Activated naive CD8-positive, alpha-beta T cell treated with anti-CD3 and anti-CD28 coated beads, Interleukin-2, amount 50 U/mL, for 16 hours (primary cell): ENCODE measurements at places on chromosomes 12 and 14.

DNA sequence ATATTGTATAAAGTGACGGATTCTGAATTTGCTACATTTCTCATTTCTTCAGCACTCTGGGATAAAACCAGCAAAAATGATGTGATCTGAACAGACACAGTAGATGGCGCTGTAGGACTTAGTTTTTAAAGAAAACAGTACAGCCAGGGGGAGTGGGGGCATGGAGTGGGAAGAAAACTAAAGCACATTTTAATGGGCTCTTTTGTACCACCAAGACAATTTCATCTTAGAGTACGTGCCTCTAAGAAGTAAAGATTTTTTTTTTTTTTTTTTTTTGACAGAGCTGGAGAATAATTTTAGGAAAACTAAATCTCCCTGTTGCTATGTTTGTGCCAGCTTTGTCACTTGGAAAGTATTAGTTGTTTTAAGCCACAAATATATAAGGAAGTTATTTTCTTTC is 124.4 kb downstream of the RAD51B start:
- peak; percentile 21 for DNase-seq

DNA sequence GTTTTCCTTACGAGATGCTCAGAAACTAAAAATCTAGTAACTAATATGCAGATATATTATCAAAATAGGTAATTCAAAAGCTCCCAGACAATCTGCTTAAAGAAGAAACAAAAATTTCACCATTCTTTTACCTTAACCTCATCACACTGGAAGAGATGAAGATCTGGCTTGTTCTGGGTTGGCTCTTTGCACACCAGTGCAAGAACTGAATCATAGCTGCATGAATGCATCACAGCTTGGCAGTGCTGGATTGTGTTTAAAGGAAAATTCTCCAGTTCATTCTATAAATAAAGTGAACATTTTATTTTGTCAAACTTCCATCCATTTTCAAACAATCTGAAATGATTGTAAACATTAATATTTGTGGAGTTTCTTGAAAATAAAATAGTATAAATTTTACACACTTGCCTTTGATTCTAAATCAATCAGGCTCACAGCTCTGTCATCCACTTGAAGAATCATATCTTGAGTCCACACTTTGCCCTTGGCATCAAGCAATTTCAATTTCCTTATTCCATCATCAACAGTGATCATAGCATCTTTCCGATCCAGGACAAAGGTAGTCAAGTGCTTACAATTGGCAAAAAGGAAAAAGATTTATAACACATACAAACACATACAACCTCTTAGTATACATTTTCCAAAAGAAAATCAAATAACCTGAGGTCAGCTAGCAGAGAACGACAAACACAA is 119.8 kb downstream of the EPS8 start:
- DNase-seq: no peak

- DNase-seq: no peak
Observed at GRCh38 chr12:42385326-42385841, 59.4 kb downstream of the PPHLN1 start.

- no peak for DNase-seq
Observed at GRCh38 chr12:38886931-38887330, 18.5 kb downstream of the CPNE8 start.

DNA sequence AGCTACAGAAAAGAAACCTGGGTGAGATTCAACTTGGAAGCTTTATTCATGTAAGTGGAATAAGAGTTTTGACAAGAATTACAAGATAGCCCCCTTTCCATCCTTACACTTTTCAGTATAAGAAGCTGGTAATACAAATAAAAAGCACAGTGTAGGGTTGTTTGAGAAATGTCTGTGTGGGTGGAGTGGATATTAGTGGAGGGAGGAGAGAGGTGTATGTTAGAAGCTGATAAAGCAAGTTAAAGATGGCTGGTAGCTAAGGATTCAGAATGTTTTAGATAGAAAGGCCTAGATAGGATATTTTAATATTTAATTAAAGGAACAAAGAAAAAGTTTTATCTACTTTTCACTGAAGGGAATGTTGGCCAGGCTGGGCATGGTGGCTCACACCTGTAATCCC is 12.5 kb downstream of the CFAP54 start:
- no peak for DNase-seq

DNA sequence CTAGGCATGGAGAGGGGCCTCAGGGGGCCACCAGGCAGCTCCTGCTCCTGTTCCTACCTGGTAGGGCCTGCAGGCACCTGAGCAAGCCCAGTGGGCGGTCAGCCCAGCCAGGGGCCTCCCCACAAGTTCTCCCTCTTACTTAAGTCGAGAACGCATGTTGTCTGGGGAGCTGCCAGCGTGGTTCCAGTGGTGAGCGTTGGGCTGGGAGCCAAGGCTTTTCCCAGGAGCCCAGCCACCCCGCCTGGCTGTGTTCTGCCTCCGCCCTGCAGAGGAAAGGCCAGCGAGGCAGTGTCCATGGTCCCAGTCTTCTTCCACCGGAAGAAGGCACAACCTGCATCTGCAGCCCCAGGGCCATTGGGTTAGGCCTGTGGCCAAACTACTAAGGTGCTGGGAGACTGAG is 1.4 kb downstream of the C14orf180 start:
- no peak for DNase-seq

DNA sequence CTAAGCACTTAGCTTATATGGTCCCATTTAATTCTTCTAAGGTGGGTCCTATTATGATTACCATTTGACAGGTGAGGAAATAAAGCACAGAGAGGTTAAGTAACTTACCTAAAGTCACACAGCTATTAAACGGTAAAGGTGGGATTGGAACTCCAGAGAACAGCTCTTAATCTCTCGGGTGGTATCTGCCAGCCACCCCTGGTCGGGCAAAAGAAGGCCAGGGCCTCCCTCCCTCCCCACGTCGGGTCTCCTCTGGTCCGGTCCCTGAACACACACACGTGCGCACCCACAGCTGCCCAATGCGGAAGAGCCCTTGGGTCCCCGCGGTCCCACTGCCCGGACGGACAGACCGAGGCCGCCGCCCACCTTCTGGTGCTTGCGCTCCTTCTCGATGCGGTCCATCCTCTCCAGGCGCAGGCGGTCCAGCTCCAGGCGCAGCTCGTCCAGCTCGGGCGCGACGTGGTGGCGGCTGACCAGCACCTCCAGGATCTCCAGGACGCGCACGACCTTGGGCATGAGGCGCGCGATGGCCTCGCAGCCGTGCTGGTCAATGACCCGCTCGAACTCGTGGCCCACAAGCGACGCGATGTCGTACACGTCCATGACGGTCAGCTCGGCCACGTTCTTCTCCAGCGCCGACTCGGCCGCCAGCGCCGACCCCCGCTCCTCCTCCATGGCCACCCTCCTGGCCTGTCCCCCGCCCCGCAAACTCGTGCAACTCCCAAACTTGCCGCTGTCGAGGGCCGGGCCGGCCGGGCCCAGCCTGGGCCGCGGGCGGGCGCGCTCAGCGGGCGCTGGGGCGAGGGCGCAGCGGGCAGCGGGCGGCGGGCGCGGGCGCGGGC is 490 bp downstream of the RILPL1 start:
- DNase-seq: no peak

DNA sequence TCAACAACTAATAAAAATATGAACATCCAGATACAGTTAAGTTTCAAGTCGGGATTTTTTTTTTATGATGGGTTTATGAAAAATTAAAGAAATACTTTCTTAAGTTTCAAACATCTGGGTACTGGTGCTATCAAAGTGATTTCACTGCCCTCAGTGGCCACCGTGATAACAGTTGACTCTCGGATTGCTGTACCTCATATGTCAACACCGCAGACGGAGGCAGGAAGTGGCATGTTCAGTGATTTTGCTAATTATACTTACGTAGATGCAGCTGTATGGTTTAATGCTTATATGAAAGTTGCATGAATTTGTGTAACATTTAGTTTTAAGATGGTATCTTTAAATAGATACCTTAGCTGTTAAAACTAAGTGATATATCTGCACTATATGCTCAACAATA is 20.8 kb upstream of the FBLN5 start:
- no peak for DNase-seq

DNA sequence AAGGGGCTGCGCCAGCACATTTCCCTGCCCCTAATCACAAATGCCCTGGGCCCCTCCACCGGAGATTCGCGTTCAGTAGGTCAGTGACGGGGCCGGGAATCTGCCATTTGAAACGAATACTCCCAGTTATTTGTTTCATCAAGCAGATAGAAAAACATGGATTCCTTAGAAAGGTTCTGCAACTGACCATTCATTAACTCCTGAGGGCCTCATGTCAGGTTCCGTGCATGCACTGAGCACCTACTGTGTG is 25.6 kb upstream of the UBC start:
- no peak for DNase-seq

DNA sequence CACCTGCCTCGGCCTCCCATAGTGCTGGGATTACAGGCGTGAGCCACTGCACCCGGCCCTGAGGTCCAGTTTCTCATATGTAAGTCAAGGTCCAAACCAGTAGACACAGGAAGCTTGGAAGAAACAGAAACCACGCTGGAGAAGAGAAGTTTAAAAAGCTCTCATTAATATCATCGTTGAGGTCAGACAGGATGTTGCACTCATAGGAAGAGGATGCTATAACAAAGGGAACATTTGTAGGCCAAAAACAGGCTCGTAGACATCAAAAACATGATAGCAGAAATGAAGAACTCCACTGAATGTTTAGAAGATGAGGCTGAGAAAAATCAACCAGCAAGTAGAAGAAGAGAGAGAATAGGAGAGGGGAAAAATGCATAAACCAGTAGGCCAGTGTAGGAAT is 46.8 kb downstream of the ACACB start:
- no peak for DNase-seq

DNA sequence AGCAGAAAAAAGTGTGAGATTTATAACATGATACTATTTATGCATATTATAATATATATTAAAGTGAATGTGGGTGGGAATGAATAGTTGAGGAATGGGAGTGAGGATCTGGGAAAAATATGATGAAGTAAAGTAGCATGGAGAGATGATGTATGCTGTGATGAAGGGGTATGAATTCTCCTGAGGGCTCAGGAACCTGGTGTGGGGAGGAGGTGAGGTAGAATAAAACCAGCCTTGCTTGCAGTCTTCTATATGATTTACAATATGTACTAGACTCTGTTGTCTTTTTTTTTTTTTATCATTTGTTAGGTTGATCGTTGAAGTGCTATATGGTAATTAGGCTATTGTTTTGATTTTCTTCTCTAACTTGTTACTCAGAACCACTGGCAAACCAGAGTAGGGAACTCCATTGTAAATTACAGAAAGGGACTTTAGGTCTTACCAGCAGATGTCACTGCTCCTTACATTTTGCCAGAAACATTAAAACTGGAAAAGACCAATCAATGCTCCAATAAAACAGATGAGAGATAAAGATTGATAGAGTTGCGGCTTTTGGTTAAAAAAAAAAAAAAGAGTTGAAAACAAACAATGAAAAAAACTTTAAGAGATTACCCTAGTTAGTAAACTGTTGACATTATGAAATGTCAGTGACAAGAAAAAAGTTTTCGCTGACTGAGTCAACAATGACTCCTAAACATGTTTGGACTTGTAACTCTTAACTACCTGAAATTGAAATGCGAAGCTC is 39.9 kb downstream of the ATL1 start:
- no peak for DNase-seq

- DNase-seq: no peak
Observed at GRCh38 chr12:132137483-132138125, 6.5 kb downstream of the DDX51 start.

GRCh38 chr12:72264548-72265175 is 7.5 kb upstream of the TRHDE start:
- DNase-seq: no peak

DNA sequence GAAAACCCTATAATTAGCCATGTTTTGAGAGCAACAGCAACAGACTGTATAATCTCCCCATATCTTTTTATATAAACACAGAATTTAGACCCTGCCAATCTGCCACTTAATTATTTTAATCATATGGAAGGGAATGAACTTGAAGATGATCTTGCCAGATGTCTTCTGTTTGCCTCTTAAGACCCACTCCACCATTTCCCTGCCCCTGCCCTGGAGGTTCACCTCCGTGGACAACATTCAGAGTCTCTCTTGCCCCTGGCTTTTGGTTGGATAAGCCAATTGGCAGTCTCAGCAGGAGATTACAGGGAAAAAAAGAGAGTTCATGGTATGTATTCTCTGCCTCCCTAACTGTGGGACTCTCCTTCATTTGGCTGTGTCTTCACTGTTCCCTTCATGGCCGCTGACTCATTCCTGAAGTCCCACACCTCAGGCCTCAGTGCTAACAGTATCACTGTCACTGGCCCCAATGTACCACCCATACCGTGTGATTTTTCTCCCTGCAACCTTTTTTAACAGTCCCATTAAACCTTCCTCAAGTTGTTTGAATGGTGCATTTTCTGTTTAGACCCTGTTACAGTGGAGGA is 184.8 kb downstream of the PIK3C2G start:
- DNase-seq: no peak

DNA sequence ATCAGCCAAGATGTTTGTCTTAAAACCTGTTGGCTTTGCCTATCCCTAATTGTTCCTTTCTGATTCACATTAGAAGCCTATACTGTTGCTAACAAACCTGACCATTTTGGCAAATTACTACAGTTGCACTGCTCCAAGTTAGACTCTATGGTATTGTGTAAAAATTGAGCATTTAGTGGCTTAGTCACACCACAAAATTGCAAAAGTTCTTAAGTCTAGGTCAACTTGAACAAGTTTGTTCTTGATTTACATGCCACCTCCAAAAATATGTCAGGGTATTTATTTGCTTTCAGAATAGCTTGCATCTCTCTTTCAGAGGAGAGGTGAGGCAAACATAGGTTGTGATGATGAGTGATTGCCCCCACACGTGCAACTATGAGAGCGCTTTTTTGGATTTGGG is 27.0 kb upstream of the PTHLH start:
- no peak for DNase-seq

- no peak for DNase-seq
Observed at GRCh38 chr12:130804216-130804615, 34.8 kb downstream of the STX2 start.

GRCh38 chr12:3263939-3264922 is 187.1 kb downstream of the TSPAN9 start:
- no peak for DNase-seq

- peak; percentile 54 for DNase-seq
Observed at GRCh38 chr14:100850841-100851585, 25.1 kb downstream of the MEG3 start.

- no peak for DNase-seq
Observed at GRCh38 chr12:62744551-62744950, 190.4 kb downstream of the PPM1H start.

DNA sequence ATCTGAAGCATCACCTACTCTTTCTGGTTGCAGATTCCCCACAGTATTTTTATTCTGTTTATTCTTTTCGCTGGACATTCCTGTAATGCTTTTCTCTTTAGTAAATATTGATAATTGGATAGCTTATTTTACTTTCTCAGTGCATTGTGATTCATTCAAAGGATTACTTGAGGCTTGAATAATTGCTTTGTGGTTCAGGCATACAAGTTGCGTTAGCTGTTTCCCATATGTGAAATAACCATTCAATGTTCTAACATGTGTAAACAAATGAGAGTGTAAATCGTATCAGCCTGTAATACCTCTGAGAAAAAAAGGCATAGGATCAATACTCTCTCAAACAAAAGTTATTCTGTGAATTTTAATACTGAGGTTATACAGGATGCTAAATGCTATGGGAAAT is 1004.2 kb upstream of the SEL1L start:
- no peak for DNase-seq

DNA sequence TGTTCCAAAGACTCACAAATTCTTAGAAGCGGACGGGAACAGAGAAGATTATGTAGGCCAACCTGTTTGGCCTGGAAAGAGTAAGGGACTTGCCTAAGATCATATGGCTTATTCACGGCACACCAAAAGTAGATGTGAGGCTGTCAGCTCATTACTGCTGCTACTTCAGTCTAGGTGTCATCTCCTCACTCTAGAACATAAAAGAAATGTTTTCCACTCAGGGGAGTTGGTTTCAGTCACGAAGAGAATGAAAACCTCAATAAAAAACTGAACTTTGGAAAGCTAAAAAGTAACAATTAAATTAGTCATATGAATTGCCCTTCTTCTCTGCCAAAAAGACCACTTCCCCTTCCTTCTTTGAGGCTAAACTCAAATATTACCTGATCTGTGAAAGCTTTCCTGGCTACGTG is 658 bp upstream of the CEP128 start:
- DNase-seq: no peak
